Activated naive CD4-positive, alpha-beta T cell (primary cell): ENCODE measurements at places on chromosomes 5 and 9.

DNA sequence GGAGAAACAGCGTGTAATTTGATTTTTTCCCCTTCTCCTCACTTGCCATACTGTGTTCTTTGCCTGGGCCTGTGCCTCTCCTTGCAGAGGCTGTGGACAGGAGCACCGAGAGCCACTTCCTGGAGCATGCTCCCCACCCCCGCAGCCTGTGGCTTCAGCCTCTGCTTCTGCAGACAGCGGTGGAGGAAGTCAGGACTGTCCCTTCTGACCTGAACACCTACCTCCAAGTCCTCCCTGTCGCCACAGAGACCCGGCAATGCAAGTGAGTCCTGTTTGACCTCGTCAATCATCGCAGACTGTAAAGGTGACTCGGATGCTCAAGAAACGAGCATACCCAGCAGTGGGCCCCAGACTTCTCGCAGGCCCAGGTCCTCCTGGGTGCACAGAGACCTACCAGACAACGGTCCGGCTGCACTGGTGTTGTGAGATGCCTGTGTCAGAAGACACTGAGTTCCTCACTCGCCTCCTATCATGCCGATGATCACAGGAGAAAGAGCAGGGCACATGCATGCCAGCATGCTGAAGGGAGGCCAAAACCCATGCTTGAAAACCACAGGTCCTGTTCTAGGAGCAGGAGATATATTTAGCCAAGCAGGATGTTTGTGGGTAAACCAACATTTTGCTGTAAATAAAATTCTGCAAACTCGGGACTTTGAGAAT is 198.8 kb downstream of the AUH start:
- DNase-seq = no peak

- DNase-seq = no peak
Measured at GRCh38 chr9:14923701-14924100, 13.5 kb upstream of the FREM1 start.

- DNase-seq = no peak
Measured at GRCh38 chr5:172336264-172336663, 52.7 kb upstream of the UBTD2 start.

- no peak for DNase-seq
Measured at GRCh38 chr9:121650217-121651007, 1.0 kb upstream of the DAB2IP start.

DNA sequence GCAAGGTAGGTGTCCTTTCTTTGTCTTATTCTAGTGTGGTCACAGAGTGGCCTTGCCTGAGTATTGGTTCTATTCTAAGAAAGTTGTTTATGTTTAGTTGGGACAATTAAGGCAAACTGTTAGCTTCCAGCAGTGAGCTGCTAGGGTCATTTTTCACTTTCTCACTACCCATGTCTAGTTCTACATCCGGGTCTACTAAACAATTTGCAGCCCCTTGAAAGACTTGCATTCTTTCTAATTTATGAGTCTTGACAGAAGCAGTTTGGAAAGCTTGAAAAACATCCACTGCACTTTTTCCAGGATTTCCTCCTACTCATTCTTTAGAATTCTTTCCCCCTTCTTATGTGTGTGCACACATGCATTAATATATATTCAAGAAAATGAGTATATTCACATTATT is 892.2 kb upstream of the ACO1 start:
- no peak for DNase-seq

- DNase-seq = no peak
Measured at GRCh38 chr9:92770360-92770995, 5.8 kb upstream of the BICD2 start.

DNA sequence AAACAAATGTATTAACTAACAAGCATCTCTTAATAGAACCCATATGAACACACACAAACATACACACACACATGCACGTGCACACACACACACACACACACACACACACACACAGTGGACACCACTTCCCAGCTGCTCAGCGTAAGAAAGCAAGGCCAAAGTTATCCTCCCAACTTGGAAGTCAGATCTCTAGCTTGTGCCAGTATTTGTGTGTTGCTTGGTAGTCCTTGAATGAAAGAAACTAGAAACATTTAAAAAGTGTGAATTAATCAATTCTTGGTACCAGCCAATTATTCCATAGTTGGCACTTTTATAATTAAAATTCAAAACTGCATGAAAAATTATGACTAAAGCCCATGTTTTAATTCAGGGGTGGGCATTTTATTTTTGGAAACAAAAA is 178.1 kb downstream of the TMEM161B start:
- DNase-seq = no peak

- no peak for DNase-seq
Measured at GRCh38 chr9:83511051-83511450, 27.1 kb downstream of the FRMD3 start.

DNA sequence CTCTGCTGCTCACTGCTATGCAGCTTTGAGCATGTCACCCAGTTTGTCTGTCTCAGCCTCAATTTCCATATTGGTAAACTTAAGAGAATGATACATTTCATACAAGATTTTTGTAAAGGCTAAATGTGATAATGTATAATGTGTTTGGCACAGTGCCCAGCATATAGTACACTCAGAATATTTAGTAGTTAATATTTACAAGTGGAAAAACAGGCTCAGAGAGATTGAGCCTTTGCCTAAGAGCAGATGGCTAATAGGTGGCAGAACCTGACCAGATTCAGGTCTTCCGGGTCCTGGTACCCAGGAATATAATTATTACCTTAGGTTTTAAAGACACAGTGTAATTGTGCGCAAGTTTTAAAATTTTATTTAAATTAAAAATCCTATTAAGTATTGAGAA is 46.8 kb upstream of the KIAA1958 start:
- no peak for DNase-seq

DNA sequence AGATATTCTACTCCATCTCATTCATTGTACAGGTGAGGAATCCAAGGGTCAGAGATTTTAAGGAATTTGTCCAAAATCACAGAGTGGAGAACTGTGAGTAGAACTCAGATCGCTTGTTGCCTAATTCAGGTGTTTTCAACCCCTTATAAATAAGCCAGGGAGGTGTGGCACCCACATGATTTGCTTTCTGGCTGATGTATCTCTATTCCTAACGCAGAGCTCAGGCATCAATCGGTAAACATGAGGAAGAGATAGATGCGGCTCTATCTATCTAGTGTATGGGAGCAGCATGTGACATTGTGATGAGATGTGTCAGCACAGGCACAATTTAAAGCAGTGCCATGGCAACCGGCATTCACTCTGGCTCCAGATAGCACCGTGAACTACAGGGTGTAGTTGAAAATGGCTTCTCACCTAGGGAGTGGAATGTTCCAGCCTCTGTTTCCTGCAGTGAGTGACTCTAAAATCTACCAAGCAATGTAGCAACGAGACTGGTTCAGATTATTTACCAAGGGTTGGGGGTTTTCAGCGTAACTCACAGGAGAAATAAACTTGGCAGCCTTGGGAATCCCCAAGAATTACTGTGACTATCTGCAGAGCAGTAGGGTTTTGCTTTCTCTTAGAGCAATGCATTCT is 53.4 kb upstream of the SUB1 start:
- no peak for DNase-seq

DNA sequence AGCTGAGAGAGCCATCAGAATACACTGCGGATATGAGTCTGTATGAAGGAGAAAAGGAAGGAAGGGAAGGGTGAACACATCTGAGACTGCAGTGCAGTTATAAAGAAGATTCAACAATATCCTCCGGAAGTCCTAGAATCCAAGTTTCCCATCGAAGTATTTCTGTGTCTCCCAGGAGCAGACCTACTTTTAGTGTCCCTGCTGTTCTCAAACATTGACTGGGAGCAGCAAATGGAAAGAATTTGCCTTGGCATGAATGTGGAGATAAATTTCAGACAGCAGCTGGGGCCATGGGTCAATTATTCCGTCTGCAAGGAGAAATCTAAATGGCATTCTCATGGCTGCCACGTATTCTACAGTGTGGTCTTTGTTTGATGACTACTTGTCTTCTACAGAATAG is 478.1 kb upstream of the SMC2 start:
- DNase-seq = no peak

GRCh38 chr9:5947912-5948311 is 57.2 kb downstream of the MLANA start:
- no peak for DNase-seq

DNA sequence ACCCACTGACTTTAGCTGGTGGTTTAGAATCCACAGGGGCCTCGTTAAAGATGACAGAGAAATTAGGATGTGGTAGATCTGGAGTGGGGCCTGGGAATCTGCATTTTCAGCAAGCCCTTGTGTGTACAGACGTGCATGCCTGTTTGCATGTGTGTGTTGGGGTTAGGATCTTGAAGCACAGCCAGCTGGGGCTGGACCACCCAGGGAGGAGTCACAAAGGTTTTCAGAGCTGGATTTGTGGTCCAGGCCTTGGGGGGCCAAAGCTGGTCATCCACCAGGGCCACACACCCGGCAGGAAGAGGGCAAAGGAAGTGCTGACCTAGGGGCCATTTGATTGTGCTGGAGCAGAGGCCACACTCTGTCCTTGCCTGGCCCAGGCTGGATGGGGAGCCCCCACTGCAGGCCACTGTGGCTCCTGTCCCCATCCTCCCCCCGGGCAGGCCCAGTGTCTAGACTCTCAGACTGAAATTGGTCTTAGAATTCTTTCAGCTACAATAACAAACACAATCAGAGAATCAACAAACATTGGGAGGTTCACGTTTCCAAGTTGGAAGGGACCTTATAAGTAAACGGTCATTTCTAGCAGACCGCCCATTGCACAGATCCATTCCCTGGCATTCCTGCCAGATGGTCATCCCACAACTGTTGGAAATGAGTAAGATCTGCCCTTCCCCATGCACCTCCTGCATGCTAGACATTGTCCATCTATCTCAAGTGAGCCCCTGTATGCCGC is 10.3 kb downstream of the CDX1 start:
- no peak for DNase-seq

- no peak for DNase-seq
Measured at GRCh38 chr5:9440517-9440916, 105.4 kb downstream of the SEMA5A start.

DNA sequence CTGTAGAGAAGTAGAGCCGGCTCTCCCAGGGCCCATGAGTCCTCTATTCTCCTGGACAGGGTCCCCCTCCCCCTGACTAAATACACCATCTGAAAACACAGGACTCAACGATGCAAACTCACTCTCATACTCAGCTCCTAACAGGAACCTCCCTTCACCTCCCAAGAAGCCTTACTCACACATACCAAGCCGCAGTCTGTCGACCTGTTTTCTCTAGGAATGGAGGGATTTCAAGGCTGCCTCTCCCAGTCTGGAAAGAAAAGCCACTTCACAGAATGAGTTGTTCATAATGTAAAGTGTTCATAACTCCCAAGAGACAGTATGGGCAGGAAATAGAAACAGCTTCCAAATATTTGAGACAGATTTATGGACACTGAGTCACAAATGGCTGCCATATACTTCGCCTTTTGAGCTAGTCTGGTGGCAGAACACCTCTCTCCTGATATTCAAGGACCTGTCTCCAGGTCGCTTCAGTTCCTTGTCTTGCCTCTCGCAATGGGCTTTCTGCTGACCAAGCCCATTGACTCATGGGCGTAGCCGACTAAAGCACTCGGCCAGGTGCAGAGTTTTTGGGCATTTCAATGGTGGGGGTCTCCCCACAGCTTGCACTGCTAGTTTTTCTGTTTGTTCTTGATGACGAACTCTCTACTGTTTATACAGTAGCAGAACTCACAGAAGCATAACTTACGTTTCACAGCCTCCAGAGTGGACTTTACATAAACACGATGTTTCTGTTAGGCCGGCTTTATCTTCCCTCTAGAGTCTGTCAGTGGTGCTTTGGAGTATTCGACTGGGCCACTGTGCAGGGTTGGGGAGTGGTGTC is 25.0 kb upstream of the IL17B start:
- no peak for DNase-seq

DNA sequence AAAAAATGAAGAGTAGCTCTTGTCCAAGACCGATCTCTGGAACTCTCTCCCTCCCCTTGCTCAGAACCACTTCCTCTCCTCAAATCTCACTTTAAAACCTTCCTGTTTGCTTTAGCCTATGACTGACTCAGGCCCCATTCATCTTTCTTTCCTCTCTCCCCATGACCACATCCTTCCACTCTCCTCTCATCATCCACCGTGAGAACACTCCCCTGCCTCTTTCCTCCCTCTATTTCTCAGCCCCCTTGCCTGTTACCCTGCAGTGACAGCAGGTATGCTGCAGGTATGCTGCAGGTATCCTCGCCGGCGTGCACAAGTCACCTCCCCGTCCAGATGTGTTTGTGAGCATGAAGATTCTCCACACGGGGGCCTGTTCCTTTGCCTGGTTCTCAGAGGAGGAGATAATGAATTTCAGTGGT is 505.3 kb downstream of the CCDC171 start:
- no peak for DNase-seq

DNA sequence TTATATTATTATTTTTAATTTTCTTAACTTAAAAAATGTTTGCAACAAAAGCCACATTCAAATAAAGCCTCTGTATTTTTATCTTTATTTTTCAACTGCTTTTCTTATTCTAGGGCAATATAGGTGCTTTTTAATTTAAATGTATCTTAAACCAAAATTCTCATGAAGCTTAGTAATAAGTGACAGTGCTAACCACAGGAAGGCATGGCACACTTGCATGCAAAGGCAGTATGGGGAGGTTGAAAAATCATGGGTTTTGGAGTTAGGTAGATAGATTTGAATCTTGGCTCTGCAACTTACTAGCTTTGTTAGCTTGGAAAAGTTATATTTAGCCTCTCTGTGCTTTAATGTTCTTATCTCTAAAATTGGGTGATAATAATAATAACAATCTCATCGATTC is 458.0 kb downstream of the DMAC1 start:
- DNase-seq = no peak

DNA sequence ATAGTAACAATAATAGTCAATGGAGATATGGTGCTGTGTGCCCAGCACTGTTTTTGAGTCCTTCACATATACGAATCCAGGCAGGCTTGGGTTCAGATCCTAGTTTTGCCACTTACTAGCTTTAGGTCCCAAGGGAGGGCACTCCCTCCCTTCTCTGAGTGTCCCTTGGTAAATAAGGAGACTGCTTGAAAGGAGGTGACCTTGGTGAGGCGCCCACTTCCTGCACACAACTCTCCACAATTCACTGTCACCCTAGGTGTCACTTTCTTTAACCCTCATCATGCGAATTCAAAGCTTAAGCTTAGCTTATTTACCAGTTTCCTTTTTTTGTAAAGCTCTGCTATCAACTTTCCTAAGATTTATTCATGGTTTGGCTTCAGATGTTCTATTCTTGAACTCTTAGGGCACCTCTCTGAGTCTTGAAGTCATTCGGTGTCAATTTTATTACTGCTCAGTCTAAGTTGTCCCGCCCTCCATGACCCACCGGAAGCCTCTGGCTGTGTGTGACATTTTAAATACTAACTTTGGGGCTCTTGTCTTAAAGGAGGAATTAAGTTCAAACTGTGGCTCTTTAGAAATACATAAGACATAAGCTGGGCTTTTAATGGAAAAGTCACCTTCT is 170.7 kb upstream of the ZNF618 start:
- DNase-seq = no peak

DNA sequence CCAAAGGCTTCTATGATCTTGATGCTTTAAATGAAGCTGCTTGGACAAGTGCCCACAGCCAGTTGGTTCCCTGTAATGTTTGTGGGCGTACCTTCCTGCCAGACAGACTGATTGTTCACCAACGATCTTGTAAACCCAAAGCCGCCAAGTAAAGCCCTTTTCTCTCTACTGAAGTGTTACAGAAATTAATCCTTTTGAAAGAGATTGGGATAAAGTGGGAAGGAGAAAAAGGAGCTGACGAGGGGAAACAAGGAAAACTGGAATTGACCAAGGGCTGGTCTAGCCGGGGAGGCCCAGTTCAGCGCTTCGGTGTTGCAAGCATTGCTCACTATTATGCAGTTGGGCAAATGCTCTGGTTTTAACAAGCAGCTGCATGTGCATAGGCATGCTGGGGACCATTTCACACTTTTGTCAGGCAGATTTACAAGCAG is 53.2 kb downstream of the ZNF474 start:
- DNase-seq = no peak

- DNase-seq = no peak
Measured at GRCh38 chr5:27479859-27480258, 441.5 kb upstream of the CDH9 start.
